Endothelial cell of coronary artery (primary cell): ENCODE measurements at places on chromosomes 12 and 14. TPM values are rescaled to one million over a fixed set of nuclear protein-coding genes. Genes with fewer than 3 reads are reported as not detected.

The OSGEP gene
- 25.9 and 40.8 TPM in 2 replicates for total RNA-seq

The KRT77 gene
- total RNA-seq = not detected in 2 replicates

The IGF1 gene
- total RNA-seq = 0.09 and 0.28 TPM in 2 replicates

The GUCY2C gene
- total RNA-seq = not detected in 2 replicates

The AHNAK2 gene
- total RNA-seq = 66.2 and 78.0 TPM in 2 replicates

The FAM181A gene
- total RNA-seq = not detected in 2 replicates

The KIF5A gene
- total RNA-seq = under 0.01 and 0.09 TPM in 2 replicates

The TBX3 gene
- total RNA-seq = 0.63 and 3.2 TPM in 2 replicates

The AICDA gene
- not detected in 2 replicates for total RNA-seq

The ANKRD33 gene
- total RNA-seq = under 0.01 and 0.09 TPM in 2 replicates

The PAX9 gene
- not detected in 2 replicates for total RNA-seq

The CLEC4A gene
- 0.09 TPM in 1 of 2 replicates, not detected in the other for total RNA-seq
